Frontal cortex (tissue), 4 donors: ENCODE measurements at places on chromosomes 7 and 10.

DNA sequence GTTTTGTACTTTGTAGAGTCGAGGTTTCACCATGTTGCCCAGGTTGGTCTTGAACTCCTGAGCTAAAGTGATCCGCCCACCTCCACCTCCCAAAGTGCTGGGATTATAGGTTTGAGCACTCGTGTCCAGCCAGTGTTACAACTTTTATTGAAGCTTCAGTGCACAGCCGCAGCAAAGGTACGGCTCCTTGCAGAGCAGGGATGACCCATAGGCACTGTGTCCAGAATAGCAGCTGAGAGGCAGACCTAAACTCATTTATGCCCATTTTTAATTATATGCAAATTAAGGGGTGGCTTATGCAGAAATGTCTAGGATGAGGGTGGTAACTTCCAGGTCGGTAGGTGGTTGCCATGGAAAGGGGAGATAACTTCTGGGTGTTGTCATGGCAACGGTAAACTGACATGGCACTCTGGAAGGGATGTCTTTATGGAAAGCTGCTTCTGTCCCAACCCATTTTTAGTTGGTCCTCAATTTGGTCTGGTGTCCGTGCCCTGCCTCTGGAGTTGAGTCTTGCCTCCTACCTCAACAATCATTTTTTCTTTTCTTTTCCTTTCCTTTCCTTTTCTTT lies 22.7 kb downstream of the NYAP1 start:
- DNase-seq: no peak

- no peak for DNase-seq
These were observed 11.8 kb upstream of the SLC13A1 start for GRCh38 chr7:123211545-123211944.

DNA sequence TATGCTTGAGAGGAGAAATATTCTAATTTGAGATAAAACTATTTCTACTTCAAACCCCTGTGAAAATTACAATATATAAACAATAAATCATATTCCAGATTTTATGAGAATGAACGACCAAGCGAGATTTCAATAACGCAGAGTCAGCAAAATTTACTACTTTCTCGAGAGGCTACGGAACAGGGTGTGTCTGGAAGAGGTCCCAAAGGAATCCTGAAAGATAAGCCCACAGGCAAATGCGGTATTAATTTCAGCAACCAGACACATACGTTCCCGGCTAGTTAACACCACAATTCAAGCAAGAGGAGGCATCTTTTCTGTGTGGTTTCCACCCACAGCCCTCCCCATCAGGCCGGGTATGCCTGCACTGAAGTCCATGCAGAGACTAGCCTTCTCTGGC lies 26.4 kb downstream of the BEND7 start:
- DNase-seq: no peak

DNA sequence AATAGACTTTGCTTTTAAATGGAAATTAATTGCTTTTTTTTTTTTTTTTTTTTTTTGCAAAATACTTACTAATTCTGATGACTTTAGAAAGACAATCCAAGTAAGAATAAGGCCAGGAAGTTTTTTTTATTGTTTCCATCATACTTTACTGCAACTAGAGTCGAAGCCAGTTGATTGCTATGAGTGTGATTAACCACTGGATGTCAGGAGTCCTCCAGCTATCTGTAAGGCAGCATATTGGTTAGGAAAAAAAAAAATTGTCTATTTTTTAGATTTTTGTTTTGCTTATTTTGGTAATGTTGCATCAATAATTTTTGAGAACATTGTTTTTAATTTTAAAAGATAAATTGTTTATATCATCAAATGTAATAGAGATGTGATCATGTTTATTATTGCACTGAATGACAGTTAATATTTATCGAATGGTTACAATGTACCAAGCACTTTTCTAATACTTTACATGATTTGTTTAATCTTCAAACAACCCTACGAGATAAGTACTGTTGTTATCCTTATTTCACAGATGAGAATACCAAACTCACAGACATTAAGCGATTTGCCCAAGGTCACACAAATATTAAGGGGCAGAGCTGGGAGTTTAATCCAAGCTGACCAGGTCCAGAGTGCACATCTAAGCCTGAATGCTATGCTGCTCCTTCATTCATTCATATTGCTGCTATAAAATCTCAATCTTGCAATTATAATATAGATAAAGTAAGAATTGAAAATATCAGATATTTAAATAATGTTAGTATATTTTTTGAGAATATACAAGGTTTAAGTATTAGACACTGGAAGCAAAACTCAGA lies 19.9 kb upstream of the LMOD2 start:
- peak; percentile 19 for DNase-seq

- DNase-seq: no peak
These were observed 189.5 kb upstream of the CDC14C start for GRCh38 chr7:48734695-48735406.

DNA sequence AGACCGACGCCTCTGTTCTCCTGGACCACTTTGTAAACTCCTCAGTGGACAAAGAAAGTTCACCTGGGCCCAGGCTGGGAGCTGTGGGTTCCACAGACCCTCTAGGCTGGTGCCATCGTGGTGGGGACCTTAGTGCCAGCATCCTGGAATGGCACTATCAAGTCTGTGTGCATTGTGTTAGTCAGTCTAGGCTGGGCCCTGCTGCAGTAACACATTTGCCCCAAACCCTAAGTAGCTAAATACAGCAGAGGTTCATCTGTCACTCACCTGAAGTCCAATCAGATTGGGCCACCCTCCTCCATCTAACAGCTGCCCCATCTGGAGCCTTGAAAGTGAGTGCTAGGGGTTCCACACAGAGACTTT lies 110.8 kb downstream of the RGS10 start:
- no peak for DNase-seq

GRCh38 chr10:52232561-52233350 lies 81.3 kb upstream of the DKK1 start:
- no peak for DNase-seq

DNA sequence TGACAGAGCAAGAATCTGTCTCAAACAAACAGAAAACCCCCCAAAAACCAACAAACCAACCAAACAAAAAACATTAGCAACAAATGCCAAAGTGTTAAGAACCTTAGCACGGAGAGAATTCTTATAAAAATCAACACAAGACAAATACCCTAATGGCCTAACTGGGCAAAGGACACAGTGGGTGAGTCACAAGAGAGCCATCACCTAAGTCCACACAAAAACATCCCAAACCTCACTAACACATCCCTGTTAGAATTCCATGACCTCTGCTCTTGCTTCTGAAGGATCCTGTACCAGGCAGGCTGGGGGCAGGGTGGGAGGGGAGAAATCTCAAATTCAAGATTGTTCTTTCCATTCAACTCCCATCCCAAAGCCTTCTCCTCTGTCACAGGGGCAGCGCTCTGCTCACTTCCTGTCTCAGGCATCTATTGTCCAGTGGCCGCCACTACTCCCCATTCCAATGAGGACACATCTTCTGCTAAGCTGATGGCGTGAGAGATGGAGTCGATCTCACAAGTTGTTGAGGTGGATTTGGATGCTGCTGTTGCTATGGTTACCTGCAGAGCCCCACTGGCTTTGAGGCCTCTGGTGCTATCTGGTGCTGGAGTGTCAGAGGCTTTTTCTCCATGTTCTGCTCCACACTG lies 9.2 kb downstream of the IL15RA start:
- DNase-seq: no peak

DNA sequence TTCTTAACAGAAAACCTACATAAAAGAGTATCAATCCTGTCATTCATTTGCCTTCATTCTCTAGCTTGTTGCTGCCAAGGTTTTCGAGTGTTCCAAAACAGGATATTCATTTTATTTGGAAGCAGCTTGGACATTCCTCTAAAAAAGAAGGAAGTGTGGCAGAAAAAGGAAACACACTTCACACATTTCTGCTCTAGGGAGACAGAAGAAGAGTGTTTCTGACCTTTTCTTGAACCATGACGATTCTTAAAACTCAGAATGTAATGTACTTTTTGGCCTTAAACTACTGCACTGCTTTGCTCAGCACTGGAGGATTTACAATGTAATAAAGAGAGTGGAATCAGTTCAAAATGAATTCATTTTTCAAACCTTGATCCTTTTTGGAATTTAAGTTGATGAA lies 81.3 kb downstream of the SEMA3A start:
- no peak for DNase-seq

GRCh38 chr10:98910546-98910945 lies 325.1 kb downstream of the HPSE2 start:
- no peak for DNase-seq

DNA sequence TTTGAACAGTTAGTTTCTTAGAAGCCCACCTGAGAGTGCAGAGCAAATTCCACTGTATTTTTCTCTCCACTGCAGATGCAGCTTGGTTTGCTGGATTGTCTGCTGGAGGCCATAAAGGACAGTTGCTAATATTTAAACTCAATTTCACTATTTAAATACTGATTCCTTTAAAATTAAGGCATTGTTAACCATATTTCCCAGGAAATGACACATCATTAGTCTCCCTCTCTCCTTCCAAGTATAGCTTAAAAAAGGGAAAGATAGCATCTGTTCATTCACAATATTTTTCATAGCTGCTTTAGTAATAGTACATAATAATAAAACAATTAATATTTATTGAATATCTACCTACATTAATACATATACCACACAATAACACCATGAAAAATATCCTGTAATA lies 252.9 kb downstream of the HGF start:
- DNase-seq: no peak

DNA sequence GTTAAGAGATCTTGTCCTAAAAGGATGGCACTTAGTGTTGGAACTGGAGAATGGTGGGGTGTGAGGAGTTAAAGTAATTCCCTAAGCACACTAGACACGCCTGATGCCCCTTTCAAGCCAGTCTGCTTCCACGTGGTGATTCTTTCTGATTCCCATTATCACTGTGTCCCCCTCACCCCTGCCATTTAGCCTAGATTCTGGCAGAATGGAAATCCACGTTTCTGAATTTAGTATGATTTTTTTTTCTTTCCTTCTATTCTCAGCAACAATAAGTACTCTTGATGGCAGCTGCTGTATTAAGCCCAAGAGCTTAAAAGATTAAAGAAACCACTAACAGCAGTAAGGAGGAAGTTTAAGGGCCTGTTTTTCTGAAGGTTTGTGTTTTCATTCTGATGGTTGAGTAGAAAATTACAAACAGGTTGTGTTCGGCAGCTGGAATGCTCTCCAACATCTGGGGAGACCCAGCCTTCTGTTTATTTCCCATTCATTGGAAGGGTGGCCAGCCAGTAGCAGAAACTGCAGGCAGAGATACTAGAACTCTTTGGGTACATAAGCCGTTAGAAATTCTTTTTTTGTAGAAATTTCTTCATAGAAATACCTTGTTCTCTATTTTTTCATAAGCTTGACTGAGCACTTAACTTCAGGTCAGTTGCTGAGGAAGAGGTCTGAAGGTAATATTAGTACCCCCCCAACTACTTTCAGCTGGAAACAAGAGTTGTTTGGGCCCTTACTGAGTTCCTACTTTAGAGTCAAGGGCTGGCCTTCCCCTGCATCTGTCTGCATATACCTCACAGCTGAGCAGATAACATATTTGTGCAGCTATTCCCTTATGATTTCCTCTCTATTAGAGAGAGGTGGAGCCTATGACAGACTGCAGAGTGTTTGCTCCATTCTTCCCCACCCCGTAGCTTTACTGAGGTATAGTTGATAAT lies 355.1 kb downstream of the AUTS2 start:
- DNase-seq: no peak

- no peak for DNase-seq
These were observed 190.8 kb downstream of the GATA3 start for GRCh38 chr10:8245131-8245813.

GRCh38 chr7:139570119-139570518 lies 46.6 kb downstream of the CLEC2L start:
- peak; percentile 69 for DNase-seq

DNA sequence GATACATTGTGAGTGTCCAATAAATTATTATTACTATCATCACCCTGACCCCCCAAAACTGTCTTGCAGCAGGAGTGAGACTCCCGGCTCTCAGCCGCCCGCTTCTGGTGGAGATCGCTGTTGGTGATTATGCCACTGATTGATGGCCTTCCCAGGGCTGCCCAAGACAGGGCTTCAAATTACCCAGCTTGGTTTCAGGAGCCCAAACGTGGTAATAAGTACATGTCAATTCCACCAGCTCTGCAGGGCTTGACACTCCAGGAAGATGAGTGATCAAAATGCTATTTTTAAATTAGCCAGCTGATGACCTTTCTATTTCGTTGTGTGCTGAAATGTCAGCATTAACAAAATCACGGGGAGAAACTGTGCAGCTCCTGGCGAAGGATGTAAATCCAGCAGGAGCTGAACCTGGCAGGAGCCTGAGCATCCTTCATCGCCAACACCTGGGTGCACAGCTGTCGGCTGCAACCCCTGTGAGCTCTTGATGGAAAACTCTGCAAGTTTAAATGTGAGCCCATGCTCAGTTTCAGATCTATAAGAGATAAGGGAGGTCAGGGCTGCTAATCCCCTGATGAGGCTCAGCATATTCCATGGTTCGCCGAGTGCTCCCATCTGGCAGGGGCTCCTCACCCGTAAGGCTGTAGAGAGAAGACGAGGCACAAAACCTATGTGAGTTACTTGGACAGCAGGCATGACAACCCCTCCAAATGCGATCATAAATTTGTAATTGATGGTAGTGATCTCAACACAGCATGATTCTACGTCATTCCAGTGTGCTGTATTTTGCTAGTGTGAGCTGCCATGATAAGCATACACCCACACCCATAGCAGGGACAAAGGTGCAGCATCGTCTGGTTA lies 446.3 kb downstream of the TCERG1L start:
- no peak for DNase-seq

- no peak for DNase-seq
These were observed 106.4 kb upstream of the GPR26 start for GRCh38 chr10:123559823-123560092.

DNA sequence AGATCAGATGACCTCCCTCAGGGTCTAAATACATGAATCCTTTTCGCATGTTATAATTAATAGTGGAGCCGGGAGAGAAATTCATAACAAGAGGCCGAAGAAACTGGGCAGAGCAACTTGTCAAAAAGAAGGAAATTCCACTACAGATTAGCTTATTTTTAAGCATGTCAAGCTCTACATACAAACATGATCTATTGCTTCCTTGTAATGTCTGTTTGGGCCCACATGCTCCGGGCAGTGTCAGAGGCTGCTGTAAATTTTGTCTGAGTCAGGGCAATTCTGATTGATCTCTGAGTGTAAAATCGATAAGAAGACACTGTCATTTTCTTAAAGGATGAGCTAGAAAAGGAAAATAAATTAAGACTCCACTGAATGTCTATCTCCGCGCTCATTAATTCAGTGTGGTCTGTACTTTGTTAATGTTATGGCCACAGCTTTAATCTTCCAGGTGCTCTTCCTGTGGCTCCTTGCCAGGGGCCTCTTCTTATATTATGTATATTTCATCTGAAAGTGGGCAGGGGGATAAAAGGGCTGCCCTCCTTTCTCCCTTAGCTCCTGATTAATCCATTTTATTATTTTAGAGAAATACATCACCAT lies 194.1 kb upstream of the SP8 start:
- DNase-seq: no peak

GRCh38 chr10:133310399-133310755 lies 1.7 kb downstream of the ZNF511 start:
- DNase-seq: no peak
